ENCODE measurements at places on chromosomes 4 and X.
A peak's percentile ranks its signal among the peaks of the same experiment; 100 is the strongest.

- no peak for DNase-seq
These were observed 82.6 kb downstream of the USP9X start for GRCh38 chrX:41167888-41168287.

- no peak for DNase-seq
These were observed 76.8 kb downstream of the LNX1 start for GRCh38 chr4:53514509-53514908.

DNA sequence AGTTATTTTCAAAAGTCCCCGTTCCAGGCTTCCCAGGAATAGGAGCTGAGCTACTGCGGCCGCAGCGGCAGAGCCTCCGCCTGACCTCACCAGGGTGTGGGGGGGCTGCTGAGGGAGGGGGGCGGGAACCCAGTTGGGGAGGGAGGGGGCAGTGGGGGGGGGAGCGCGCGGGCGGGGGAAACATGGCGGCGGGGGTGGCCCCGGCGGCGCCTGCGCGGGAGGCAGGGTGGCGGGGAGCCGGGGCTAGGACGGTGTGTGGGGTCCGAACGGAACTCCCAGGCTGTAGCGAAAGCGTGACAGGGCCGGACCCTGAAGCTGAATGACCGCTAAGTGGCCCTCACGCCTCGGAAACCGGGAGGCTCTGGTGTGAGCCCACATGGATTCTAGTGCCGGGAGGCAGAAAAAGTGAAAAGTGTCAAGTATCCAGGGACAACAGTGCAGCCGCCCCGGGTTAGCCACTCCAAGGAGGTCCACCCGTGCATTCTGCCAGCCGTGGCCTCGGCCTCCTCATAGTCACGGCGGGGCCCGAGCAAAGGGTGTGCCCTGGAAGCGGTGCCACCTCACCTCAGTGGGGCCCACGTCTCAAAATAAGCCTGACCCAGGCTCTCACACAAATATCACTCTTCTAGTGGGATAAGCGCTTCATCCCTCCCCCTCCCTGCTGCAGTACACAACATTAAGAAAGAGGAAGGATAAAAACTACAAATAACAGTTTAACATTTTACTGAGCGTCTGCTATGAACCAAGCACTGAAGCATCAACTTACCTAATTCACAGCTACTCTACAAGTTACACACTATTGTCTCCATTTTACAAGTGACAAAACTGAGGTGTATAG, at the start of gene KLHL13:
Gene KLHL13 (minus strand): TSS at position 98 of the 838 bp plus-strand sequence. CDS start 88,337 bp downstream, outside the sequence.
- DNase-seq, result no peak

GRCh38 chrX:10569946-10570345, 50.4 kb downstream of the MID1 start:
- DNase-seq, result no peak

- no peak for DNase-seq
These were observed 132.0 kb upstream of the ATP6AP2 start for GRCh38 chrX:40448793-40449192.

DNA sequence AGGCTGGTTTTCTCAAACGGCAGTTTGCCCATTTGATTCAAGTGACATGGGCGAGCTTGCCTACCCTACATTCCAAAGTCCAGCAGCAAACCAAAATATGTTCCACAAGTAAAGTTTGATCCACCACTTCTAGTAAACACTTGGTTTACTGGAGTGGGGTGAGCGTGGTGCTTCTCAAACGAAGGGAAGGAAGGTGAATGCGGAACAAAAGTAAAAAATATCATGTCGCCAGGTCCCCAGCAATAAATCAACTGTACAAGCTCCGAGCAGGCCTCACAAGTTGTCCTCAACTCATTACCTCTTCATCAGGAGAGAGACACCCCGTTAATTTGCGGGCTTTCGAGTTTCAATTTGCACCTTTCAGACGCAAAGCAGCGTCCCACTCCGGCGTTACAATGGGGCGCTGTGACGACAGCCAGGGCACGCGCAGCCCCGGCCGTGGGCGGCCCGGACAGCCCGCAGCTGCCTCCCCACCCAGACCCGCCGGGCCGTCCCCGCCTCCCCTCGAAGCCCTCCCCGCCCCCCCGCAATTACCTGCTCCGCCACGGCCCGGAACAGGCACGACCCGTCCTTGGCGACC, 1.0 kb downstream of the OTUD4 start:
- peak; percentile 62 for DNase-seq

- no peak for DNase-seq
These were observed 376.6 kb upstream of the EMCN start for GRCh38 chr4:100894339-100894870.

- no peak for DNase-seq
These were observed 18.5 kb upstream of the NAT8L start for GRCh38 chr4:2040391-2041238.

DNA sequence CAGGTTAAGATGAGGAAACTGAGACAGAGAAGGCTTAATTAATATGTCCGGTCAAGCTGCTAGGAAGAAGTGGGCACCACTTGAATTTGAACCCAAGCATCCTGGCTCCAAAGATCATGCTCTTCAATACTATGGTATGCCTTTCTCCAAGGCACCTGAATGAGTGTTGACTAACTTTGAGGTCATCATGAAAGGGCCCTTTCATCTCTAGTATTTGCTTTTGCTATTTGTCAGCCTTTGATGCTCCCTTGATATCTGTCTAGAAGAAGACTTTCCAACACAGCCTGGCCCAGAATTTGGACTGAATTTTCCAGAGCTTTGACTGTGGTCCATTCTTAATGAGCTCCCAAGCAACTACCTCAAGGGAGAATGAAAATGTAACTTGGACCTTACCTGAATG, 179.1 kb upstream of the DKK2 start:
- DNase-seq, result no peak

- DNase-seq, result no peak
These were observed 218.7 kb downstream of the BMPR1B start for GRCh38 chr4:94976371-94977011.

DNA sequence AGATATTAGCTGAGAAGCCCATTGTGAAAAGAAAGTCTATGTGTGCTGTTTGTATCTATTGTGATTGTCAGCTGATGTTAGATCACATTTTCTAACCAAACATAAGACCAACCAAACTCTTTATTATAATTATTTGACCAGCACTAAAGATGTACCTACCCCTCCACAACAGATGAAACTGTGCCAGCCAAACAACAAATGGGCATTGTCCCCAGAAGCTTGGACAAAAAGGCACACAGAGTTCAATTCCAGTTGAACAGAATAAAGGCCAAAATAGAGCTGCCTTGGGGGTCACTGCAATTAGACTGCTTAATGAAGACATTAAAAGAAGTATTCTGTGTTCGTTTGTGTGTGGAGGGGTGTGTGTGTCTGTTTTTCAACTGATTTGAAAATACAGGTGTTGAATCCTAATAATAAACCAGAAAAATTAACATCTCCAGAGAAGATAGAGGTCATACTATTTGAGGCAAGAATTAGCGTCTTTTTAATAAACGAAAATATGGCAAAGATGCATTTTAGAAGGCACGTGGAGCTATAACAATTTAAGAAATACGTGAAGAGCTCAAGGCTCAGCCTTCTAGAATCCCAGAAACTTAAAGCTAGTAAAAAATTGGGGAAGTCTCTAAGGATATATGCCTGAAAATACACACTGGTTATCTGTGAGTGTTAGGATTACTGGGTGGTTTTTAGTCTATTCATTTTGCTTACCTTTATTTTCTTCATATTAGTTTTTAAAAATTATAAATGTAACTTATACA, 2.2 kb downstream of the SPP1 start:
- DNase-seq, result no peak

DNA sequence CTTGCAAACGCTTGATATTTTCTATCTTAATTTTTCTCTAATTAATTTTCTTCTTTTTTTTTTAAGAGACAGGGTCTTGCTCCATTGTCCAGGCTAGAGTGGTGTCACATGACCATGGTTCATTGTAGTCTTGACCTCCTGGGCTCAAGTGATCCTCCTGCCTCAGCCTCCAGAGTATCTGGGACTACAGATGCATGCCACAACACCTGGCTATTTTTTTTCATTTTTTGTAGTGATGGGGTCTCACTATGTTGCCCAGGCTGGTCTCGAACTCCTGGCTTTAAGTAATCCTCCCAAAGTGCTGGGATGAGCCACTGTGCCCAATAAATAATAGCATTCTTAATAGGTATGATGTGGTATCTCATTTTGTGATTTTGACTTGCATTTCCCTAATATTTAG, 18.2 kb downstream of the SHROOM3 start:
- no peak for DNase-seq

DNA sequence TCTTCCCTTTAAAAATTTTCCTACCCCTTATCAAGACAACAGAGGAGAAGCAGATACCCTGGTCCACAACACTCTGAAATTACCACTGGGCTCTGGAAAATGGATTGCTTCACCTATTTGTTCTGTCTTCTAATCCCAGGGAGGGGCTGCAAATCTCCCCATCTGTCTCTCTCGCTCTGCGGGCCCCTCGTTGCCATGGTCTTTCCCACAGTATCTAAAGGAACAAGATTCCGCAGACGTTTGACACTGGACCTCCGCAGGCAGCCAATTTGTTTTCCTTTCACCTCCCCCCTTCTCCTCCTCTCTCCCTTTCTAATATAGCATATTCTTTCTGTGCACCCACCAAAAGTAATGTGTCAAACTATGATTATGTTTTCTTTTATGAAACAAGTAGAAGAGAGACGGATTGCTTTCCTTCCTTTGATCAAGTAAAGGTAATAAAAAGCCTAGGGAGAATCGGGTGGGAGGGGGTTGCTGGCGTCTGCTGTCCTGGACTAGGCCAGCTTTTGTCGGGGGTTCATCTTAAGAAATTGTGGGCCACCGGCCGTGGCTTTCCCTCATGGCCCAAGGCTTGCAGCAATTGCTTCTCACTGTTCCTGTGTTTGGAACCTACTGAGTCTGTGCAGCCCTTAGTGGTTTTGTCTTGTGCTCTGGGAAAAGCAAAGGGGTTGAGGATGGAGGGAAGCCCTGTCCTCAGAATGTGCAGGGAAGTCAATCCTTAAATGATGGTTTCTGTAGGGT, 81.0 kb downstream of the MGST2 start:
- DNase-seq, result no peak

- no peak for DNase-seq
These were observed 149.9 kb downstream of the CHIC2 start for GRCh38 chr4:53914313-53915016.

- no peak for DNase-seq
These were observed 44.0 kb upstream of the MXD4 start for GRCh38 chr4:2305766-2306501.

DNA sequence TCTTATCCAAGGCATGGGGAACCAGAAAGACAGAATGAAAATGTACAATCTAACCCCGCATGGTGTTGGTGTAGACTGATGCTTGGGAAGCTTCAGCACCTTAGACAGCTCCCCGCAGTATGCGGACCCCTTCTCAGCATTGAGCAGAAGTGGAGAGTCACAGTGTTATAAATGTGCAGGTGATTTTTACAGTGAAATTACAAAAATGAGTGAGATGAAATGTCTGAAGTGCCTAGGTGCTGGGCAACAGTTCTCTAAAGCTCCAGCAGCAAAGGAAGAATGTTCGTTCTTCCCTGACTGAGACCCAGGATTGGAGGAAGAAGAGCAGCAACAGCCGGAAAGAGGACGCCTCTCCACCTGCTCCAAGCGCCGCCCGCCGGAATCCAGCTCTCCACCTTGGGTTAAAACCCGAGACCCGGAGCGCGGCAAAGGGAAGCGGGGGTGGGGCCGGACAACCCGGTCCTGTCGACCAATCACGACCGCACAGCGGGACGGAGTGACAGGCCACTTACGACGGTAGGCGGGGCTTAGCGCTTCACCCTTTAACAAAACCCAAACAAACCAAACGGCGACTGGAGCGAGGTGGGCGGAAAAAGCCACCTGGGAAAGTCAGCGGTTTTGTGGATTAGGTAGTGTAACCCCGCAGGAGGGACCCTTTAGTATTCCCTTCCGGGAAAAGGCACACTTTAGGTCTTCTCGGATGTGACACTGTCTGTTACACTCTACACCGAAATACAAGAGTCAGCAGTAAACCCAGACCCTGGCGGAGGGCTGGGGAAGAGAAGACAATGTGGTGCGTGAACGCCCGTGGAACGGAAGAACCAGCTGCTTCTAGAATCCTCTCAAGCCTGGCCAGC, at the start of gene GLRA3:
Gene GLRA3 (minus strand): TSS at position 403 of the 857 bp plus-strand sequence. CDS start 436 bp downstream, outside the sequence.
- DNase-seq, result no peak

DNA sequence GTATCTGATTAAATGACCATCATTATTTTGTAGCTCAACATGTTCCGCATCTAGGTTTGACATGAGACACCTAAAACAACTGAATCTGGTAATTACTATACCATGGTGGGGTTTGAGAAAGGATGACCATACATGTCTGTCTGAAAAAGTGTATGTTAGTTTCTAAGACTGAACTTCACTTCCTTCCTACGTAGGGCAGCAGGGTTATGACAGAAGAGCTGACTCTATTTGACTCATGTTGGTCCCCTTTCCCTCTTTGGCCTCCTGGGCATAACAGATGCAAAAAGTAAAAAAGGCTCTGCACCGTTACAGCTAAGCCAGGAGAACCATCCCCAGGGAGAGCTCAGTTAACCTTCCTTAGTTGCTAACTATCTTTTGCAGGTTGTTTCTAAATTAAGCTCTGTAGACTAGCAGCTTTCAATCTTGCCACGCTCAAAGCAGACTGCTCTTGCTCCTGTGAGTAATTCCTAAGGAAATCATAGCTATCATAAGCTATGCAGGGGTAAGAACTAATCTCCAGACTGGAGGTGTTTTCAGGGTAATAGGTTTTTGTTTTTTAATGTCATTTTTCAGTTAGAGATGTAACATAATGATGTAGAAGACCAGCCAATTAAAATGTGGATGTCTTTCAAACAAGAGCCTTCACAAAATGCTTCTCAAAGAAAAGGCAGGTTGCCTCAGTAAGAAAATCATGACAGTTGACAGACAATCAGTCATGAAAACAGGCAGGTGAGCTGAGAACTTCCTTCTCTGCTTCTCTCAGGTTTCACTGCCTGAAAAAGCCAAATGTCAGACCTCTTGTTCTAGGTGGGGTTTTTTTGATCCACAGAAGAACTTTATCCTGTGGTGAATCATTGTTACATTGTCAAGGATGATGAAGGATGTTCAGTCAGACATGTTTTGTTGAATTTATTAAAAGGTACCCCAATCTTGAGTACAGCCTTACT, 66.9 kb upstream of the DAPP1 start:
- no peak for DNase-seq

DNA sequence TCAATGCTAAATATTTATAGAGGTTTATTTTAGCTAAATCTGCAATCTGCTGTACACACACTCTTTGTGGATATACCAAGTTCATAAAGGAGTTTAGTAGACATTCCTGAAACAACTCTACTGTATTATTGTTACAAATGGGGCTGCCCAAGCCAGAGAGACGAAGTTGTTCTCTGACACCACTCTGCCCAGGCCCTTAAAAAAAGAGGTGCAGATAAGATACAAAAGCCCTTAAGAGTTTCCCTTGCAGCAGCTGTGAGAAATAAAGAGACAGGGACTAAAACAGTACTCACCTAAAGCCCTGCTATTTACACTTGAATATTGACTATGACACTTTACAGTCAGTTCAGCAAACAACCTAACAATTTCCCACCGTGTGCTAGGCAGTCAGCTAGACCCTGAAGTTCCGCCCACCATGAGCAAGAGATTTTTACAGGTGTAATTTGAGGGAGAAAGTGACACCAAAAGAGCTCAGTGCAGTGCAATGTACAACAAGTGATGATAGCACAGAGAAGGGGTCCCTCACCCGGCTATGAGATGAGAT, 191.7 kb downstream of the PRDM5 start:
- no peak for DNase-seq

Data from activated CD4-positive, alpha-beta T cell treated with anti-CD3 and anti-CD28 coated beads for 1 hour (primary cell).